ENCODE measurements at places on chromosomes 11 and 22.

DNA sequence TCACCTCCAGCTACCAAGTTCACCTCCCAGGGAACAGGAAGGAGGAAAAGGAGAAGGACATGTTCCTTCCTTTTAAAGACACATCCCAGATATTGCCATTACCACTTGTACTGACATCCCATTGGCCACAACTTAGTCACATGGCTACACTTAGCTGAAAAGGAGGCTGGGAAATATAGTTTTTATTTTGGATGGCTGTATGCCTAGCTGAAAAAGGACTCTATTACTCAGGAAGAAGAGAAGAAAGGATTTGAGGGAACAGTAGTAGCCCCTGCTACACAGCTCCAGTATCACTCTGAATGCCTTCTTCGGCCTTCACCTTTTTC lies 2.1 kb upstream of the APOA5 start:
- DNase-seq: no peak

DNA sequence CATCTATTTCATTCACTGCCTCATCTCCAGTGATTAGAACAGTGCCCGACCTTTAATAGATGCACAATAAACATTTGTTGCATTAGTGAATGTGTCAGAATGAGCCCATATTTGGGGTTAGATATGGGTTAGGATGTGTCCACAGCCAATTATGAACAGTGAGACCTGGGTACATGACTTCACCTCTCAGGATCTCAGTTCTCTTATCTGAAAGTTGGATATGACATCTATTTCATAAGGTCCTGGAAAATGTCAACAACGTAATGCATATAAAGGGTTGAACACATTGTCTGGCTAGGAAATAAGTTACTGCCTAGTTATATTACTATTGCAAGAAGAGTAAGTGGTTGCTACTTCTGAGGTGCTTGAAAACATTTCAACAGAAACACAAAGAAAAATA lies 79.7 kb upstream of the LDLRAD3 start:
- DNase-seq: no peak

GRCh38 chr22:36497910-36498665 lies 8.8 kb downstream of the FOXRED2 start:
- DNase-seq: no peak

- no peak for DNase-seq
These were observed 62.6 kb upstream of the OLFML1 start for GRCh38 chr11:7422544-7423331.

- no peak for DNase-seq
These were observed 29.1 kb downstream of the INSC start for GRCh38 chr11:15143855-15144254.

- DNase-seq: no peak
These were observed 3.1 kb downstream of the FAM180B start for GRCh38 chr11:47589584-47589976.

DNA sequence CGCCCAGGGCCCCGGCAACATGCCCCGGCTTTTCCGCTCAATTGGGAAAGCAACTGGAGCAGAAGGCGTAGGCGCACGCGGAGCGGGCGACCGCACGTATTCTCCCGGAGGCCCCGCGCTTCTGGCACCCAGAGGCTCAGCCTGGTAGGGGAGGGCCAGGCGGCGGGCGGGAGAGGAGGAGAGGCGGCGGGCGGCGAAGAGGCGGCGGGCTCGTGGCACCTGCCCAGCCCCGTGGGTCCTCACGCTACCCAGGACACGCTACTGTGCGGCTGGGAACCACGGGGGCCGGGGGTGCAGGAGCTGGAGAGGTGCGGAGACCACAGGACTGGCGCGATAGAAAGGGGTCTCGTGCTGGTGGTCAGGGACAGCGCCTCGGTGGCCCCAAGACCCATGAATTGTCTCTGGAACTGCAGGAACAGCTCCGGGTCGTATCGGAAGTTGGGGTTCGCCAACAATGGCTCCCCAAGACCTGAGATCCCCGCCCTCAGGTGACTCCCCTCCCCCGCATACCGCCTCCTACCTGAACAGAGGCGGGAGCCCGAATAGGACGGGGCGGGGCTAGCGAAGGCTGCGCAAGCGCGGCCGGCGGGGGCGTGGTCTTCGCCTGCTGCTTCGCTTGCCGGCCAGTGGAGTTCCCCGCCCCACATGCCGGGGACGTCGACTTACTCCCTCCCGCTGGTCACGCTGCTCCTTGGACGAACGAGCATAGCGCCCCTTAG lies at the start of gene SLC37A4:
Gene SLC37A4, minus strand, starts transcription at position 549 of the 719 bp plus-strand sequence.
- DNase-seq: peak; percentile 99

DNA sequence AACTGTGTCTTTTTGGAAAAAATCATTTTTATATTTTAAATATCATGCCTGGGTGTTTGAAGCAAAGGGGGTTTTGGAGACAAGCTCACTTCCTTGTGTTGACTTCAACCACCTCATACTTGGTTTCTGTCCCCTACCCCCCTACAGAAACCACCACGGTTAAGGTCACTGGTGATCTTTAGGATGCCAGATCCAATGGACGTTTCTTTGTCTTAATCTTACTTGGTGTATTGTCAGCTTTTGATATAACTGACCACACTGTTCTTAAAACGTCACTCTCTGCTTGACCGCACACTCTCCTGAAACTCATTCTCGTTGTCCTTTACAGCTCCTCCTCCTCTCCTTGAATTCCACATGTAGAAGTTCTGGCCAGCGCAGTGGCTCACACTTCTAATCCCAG lies 34.8 kb upstream of the SWAP70 start:
- DNase-seq: no peak

- DNase-seq: no peak
These were observed 15.8 kb downstream of the UPB1 start for GRCh38 chr22:24510637-24511625.

- DNase-seq: no peak
These were observed 8.0 kb downstream of the NAGA start for GRCh38 chr22:42062506-42063170.

- no peak for DNase-seq
These were observed 110.0 kb downstream of the FBXO7 start for GRCh38 chr22:32584650-32585049.
